IMR-90 (cell line): ENCODE measurements at places on chromosomes 2 and 18. TPM values are rescaled to one million over a fixed set of nuclear protein-coding genes. Genes with fewer than 3 reads are reported as not detected.

- H3K4me1 ChIP-seq: peaks cover 22% of the 10 kb centered on the region
- H3K27me3 ChIP-seq: no peaks in the 10 kb centered on the region
- H3K36me3 ChIP-seq: no peaks in the 10 kb centered on the region
- no peak for DNase-seq
These were observed 65.9 kb downstream of the AAK1 start for GRCh38 chr2:69577467-69578197.

Gene TEX44
- not detected in 2 replicates for polyA plus RNA-seq

- peak; percentile 32 for DNase-seq
- H3K27ac ChIP-seq: peak overlapping the region; percentile 6; the same call in 1 of the 2 replicates
- no peaks in the 10 kb centered on the region for H3K36me3 ChIP-seq
- no peak overlapping the region for H3K4me3 ChIP-seq
- peaks cover 6% of the 10 kb centered on the region; the same call in 1 of the 2 replicates for H3K27me3 ChIP-seq
- H3K4me1 ChIP-seq: peaks cover 18% of the 10 kb centered on the region
These were observed 184.1 kb upstream of the GLI2 start for GRCh38 chr2:120551522-120551921.

DNA sequence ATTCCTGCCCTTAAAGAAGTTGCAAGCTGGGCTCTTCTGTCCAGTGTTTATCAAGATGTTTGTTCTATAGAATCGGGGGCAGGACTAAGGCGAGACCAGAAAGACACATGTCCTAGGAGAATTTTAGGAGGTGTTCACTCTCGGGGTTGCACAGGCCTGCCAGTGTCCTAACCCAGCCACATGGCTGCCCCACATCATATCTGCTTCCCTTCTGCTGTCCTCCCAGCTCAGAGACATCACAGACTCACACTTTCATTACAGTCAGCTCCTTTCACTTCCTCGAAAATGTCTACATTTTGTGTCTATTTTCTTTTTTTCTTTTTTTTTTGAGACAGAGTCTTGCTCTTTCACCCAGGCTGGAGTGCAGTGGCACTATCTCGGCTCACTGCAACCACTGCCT is 10.7 kb upstream of the MRO start:
- H3K27me3 ChIP-seq: peaks cover 1% of the 10 kb centered on the region
- H3K4me3 ChIP-seq: no peak overlapping the region
- H3K4me1 ChIP-seq: no peaks in the 10 kb centered on the region
- no peak for DNase-seq
- H3K36me3 ChIP-seq: no peaks in the 10 kb centered on the region

- H3K4me1 ChIP-seq: 0 out of 2 replicates have a peak, but pooled peaks cover 1% of the 10 kb centered on the region
- DNase-seq: no peak
- H3K36me3 ChIP-seq: no peaks in the 10 kb centered on the region
- no peak overlapping the region for H3K27ac ChIP-seq
- no peak overlapping the region for H3K4me3 ChIP-seq
These were observed 359.6 kb downstream of the NRXN1 start for GRCh38 chr2:50672282-50672681.
